ENCODE measurements at places on chromosomes 1 and 21.

GRCh38 chr21:25496825-25497482, 110.3 kb downstream of the MRPL39 start:
- DNase-seq, result no peak

DNA sequence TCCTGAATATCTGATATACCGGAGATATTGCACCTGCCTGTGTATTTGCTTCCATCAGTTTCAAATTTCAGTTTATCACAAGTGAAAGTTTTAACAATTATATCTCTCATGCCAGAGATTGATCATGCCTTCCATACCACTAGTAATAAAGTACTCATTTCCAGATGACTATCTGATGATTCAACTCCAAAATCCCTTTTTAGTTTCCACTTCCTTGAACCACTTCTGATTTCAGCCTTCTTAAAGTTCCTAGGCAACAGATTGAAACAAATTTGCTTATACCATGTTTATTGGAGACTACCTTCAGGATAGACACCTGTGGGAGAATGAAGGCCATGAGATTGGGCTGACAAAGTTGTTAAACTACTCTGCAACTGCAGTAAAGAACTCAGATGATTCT, 21.5 kb upstream of the COL11A1 start:
- DNase-seq, result no peak

- no peak for DNase-seq
These were observed 189.1 kb downstream of the RASAL2 start for GRCh38 chr1:178282949-178283367.

GRCh38 chr1:91026320-91026719, 4.5 kb upstream of the ZNF644 start:
- no peak for DNase-seq

DNA sequence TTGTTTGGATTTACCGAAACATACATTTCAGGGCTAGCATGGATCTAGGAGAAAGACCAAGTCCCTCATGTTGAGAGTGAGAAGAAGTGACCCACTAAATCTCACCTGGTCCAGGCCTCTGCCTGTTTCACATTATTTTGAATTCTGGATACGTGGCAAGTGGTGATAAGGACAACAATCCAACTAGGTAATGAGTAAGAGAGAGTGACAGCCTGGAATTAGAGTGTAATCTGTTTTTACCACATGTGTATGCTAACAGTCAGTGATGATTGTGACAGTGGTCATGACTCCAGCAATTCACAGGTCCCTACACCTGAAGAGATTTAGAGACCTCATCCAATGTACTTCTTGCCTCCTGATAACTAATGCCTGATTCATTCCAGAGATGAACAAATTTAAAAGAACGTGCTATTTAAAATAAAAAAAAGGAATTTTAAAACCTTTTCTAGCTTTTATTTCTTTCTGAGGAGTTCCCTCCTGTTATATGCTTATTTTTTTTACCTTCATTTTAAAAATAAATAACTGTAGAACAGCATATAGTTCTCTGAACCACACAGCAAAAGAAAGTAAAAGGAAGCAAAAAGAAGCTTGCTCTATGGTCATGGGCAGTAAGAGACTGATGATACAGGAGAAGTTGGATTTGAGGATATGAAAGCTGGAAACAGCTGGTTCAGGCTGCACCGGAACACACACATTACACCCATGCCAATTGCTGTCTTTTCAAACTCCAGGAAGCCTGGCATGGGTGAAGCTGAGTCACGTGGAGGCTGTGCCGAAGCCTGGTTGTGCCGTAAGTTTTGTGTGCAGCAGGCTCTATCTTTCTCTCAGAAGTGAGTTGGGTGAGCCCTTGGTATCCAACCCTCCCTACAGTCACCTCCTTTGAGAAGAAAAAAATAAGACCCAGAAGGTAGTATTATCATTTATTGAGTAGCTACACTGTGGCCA, 14.7 kb downstream of the C1orf116 start:
- no peak for DNase-seq

- DNase-seq, result peak; percentile 59
These were observed 7.6 kb downstream of the EFNA3 start for GRCh38 chr1:155086128-155086741.

GRCh38 chr1:207944571-207944970, 33.6 kb upstream of the CD34 start:
- no peak for DNase-seq

GRCh38 chr1:220748089-220748934, at the start of gene MTARC2:
Gene MTARC2 (plus strand): TSS chr1:220748322. CDS start chr1:220748532, 210 bp downstream.
- DNase-seq, result no peak

DNA sequence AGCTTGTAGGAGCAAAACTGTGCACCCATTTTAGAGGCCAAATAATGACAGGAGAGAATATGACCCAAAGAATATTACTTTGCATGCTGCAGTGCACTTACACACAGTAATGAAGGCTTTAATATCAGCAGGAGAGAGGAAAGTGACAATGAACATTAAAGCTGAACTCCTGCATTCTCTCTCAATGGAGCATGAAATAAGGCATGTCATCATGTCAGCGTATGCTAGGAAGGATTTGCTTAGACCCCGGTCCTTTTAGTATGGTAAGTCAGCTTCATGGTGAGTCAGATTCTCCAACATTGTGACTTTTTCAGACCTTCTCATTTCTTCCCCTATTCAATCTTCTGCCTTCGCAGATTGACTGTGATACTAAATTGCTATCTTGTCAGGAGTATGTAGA, 210.7 kb upstream of the TMPRSS15 start:
- no peak for DNase-seq

DNA sequence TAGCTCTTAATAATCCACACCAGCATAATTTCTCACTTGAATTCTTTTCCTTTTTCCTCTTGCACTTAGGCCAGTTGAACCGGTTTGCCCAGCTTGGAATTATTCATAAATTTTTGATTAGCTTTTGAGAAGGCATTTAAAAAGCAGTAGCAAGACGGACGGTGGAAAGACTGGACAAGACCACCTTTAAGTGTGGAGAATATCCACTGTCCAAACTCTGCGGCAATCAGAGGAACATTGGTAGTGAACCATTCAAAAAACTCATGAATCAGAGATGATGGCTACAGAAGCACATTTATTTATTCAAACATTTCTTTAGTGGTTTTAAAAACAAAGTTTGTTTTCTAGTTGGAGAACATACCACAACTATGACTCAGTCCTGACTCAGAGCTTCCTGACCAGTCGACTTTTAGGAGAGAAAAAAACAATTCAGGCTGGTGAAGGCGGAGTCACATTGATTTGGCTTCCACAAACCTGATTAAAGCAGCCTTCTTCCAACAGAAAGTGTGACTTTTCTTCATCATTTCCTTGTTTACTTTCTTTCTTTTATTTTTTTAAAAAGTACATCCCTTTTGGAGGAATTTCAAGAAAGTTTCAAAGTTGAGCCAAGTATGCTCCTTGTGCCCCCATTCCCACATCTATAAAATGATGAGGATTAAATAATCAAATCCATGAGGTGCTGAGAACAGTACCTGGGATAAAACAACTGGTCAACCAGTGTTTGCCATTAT, 128.8 kb downstream of the ADSS2 start:
- no peak for DNase-seq

- DNase-seq, result no peak
These were observed 73.3 kb downstream of the ARHGEF10L start for GRCh38 chr1:17612831-17613230.

- no peak for DNase-seq
These were observed 34.4 kb upstream of the ID3 start for GRCh38 chr1:23593556-23594148.

DNA sequence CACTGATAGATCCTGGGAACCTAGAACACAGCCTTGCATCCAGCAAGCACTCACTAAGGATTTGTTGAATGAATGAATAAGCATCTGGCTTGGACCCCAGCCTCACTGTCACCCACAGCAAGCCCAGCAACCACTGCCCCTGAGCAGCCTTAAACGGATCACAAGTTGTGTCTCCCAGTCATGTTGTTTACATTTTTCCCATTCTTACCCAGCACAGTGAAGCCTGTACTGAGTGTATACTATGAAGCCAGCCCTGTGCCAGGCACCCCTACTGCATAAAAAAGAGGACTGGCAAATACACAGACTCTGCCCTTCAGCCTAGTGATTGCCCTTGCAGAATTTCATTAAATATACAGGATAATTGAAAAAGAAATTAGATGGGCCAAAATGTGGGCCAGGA, 30.2 kb downstream of the RRAGC start:
- DNase-seq, result no peak

DNA sequence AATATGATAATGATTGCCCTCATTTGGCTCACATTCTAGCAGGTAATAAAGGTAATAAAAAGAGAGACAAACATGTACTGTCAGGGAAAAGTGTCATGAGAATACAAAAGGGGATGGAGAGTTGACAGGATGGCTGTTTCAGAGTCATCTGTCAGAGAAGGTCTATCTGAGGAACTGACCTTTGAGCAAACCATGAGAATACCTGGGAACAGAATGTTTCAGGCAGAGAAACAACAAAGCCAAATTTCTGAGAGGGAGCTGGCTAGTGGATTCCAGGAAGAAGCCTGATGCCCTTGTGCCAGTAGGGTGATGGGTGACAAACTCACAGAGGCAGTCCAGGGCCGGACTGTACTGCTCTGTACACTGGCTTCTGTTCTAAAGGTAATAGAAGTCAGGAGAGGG, 107.2 kb downstream of the C1orf21 start:
- no peak for DNase-seq

DNA sequence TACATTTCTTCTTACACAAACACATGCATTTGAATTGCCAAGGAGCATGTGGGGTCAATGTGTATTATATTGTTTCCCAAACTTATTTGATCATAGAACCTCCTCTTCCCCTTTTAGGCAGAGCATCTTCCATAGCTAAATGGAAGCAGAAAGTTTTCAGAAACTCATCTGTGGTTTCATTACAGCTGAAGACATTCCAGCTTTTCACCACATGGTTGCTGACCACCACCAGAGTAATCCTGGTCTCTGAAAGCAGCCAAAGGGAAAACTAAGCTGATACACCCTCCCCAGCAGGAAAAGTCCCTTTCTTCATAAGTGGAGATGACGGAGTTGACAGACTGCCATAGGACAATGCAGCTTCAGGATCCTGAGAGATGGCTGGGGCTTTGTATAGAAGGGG, 30.2 kb upstream of the OTUD3 start:
- DNase-seq, result no peak

- DNase-seq, result no peak
These were observed 61.5 kb downstream of the RUNX1 start for GRCh38 chr21:34987501-34988072.

DNA sequence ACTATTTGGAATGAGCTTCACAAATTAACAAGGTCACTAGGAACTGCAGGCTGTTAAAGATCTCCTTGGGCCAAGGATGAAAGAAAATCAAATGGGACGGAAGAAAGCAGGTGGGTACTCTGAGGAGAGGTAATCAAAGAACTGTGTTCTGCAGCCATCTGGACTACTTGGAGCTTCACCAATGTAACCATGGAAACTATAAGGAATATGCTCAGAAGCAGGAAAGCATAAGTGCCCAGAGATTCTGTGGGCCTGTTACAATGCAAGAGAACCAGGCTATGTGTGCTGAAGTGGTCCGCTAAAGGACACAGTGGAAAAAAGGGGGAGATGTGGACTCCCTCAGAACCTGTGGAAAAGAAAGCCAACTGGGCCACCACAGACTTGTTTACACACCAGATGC, 238.5 kb downstream of the PTGER3 start:
- DNase-seq, result no peak

DNA sequence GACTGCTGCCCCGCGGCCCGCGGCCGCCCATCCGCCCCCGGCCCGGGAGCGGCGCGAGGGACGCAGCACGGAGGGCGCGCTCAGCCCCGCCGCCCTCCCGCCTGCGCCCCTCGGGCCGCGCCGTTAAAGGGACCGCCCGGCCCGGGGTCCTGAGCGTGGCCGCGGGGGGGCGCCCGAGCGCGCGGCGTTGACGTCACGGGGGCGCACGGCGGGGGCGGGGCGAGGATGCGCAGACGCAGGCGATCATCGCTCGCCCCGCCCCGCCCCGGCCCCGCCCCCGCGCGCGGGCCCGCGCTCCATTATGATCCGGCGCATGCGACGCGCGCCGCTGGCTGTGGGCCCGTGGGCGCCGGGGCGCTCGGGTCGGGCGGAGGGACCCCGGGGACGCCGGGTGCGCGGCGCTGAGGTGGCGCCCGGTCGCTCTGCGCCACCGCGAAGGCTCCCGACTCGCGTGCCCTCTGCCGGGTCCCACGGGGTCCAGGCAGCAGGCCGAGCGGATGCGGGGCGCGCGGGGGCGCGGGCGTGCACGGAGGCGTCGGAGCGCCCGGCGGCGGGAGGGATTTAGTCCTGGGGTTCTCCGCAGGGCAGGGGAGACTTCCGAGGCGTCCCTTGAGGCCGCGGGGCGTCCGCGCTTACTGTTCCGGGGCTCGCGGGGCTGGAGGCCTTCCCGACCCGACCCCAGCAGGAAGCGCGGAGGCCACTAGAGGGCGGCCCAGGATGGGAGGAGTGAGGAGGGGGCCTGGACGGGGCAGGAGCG, at the start of gene DVL1:
Gene DVL1 (minus strand): TSS at position 163 of the 757 bp plus-strand sequence. CDS start 353 bp downstream, outside the sequence.
- DNase-seq, result peak; percentile 55

- no peak for DNase-seq
These were observed 43.7 kb downstream of the SLC27A3 start for GRCh38 chr1:153818876-153819275.

DNA sequence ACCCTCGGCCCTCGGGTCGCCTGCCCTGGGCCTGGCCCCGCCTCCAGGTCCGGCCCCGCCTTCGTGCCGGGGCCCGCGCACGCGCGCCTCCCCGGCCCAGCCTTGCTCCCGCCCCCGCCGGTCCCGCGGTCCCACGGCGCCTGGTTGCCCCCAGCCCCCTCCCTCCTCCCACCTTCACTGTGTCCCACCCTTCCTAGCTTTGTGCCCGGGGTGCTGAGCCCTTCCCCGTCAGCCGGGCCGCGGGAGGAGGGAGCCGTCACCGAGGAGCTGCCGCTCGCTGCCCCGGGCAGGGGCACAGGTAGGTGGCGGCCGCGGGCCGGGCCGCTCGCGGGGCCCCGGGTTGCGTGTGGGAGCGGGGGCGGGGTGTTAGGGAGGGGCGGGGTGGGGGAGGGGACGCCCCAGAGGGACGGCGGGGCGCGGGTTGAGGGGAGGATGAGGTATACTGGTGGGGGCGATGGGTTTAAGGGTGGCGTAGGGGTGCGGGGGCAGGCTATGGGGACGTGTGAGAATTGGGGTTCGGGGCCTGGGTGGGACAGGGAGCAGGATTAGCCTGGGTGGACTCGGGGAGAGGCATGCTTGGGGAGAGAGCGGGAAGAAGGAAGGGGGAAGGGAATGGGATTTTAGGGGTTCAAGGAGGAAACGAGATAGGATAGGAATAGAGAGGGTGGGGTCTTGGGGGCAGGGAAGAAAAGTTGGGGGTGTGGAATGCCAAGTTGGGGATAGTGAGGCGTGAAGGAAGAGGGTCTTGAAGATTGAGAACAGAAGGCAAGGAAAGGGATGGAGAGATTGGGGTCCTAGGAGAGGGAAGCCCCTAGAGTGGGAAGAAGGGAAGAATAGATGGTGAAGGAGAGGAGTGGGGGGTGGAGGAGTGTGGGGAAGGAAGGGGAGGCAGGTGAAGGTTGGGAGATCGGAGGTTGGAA, at the start of gene LRRC42:
Gene LRRC42 (plus strand): TSS at position 99 of the 920 bp plus-strand sequence. CDS start 5,650 bp downstream, outside the sequence.
- peak; percentile 47 for DNase-seq

GRCh38 chr1:232707142-232707541, 77.2 kb upstream of the SIPA1L2 start:
- DNase-seq, result no peak

GRCh38 chr21:41897700-41898099, 18.6 kb upstream of the PRDM15 start:
- DNase-seq, result no peak

- no peak for DNase-seq
These were observed 416.1 kb downstream of the NPHP4 start for GRCh38 chr1:5576011-5576672.

GRCh38 chr1:42047508-42047880, 105.7 kb upstream of the GUCA2B start:
- DNase-seq, result no peak

GRCh38 chr1:209723756-209724693, 19.4 kb downstream of the HSD11B1 start:
- no peak for DNase-seq

- DNase-seq, result no peak
These were observed 65.4 kb upstream of the ARTN start for GRCh38 chr1:43867976-43868740.

Measured in stimulated activated CD4-positive, alpha-beta T cell treated with anti-CD3 and anti-CD28 coated beads, Interleukin-1b, Interleukin-23, amount 100 ng/mL, for 1 hour (primary cell).